ENCODE measurements at places on chromosomes 2 and 18.

DNA sequence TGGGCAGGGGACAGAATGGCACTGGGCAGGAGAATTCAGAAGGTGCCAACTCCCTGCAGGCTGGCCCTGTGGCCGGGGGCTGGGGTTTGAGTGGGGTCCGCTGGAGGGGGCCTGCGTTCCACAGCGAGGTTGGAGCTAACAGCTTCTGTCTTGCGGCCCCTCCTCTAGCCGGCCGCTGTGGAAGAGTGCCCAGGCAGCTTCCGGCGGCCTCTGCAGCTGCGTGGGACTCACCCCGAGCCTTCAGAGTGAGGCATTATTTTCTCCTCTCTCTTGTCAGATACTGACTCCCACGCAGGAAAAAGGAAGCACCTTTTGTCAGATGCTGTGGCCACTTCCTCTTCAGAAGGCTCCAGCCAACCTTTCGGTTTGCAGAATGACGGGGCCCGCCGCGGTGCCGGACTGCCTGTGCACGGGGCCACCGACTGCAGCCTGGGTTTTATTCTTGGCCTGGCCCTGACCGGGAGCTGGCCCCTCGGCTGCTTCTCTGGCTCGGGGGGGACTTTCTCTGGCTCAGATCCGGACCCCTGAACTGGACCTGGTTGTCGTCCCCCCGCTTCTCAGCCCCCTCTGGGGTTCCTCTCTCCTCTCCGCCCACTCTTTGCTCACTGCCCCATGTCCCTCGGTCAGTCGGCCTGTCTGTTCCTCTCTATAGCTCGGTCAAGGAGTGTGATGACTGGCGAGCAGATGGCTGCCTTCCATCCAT is 40.1 kb downstream of the ARHGAP25 start:
- no peak overlapping the region for H3K4me3 ChIP-seq
- no peak overlapping the region for H3K27ac ChIP-seq
- no peak for DNase-seq
- no peaks in the 10 kb centered on the region for H3K36me3 ChIP-seq
- H3K27me3 ChIP-seq: peaks cover 12% of the 10 kb centered on the region
- H3K4me1 ChIP-seq: peaks cover 6% of the 10 kb centered on the region

DNA sequence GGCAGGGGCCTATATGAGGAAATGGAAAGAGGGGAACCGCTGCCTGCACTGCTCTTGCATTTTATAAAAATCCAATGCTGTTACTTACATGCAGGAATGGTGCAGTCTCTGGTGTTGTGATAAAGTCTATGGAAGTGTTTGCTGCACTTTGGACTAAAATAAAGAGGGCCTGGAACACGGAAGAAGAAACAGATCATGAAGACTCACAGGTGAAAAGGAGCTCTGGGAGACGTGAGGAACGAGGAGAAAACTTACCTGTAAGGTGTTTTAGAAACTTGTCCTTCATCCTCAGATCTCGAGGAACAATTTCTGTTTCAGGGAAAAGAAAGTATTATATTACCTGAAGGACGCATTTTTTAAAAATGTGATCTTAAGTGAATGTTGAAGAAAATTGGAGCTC is 1.9 kb downstream of the ALKAL2 start:
- H3K4me1 ChIP-seq: peaks cover 9% of the 10 kb centered on the region
- H3K36me3 ChIP-seq: no peaks in the 10 kb centered on the region
- no peak overlapping the region for H3K4me3 ChIP-seq
- no peak for DNase-seq
- no peak overlapping the region for H3K27ac ChIP-seq

- H3K27me3 ChIP-seq: no peaks in the 10 kb centered on the region
- H3K4me3 ChIP-seq: peak overlapping the region; percentile 94
- peaks cover 5% of the 10 kb centered on the region for H3K36me3 ChIP-seq
Measured at GRCh38 chr2:177553176-177553884, 160.8 kb downstream of the AGPS start.

DNA sequence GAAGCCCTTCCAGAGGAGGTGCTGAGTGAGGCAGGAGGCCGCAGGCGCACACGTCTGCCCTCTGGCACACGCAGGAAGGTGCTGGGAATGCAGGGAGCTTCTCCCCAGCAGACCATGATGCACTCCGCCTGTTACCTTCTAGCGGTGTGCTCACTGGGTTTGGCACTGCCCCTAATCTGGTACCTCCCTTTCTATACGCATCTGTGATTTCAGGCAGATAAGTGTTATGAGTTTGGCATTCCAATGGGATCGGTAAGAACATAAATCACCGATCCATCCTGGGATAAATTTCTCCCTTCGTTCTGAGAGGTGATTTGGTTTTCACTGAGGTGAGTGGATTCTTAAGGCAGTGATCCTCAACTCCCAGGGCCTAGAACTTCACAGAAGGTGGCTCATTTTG is 34.6 kb downstream of the ODC1 start:
- no peak overlapping the region for H3K27ac ChIP-seq
- DNase-seq: no peak
- peaks cover 9% of the 10 kb centered on the region for H3K4me1 ChIP-seq
- H3K4me3 ChIP-seq: no peak overlapping the region
- H3K27me3 ChIP-seq: no peaks in the 10 kb centered on the region

GRCh38 chr2:129152514-129152913 is 827.0 kb upstream of the RAB6C start:
- H3K27me3 ChIP-seq: peaks cover 5% of the 10 kb centered on the region
- H3K27ac ChIP-seq: no peak overlapping the region
- no peak for DNase-seq
- peaks cover 3% of the 10 kb centered on the region for H3K36me3 ChIP-seq
- no peak overlapping the region for H3K4me3 ChIP-seq

DNA sequence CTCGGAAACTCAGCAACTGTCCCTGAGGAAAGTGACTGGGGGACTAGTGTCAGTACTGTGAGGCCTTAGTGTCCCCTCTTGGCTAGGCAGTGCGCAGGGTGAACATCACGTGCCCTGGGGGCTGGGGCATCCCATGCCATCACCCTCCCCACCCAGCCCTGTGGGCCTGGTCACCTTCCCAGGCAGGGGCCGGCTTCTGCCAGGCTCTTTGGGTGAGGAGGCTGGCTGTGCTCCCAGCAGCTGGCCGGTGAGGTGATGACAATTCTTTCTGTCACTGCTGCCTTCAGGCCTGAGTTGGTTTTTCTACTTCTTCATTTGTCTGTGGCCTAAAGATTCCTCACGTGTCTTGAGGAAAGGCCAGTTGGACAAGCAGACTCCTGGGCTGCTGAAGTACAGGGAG is 180.8 kb downstream of the KLHL29 start:
- H3K27ac ChIP-seq: no peak overlapping the region
- peaks cover 17% of the 10 kb centered on the region for H3K4me1 ChIP-seq
- DNase-seq: no peak
- peaks cover 3% of the 10 kb centered on the region for H3K27me3 ChIP-seq
- H3K4me3 ChIP-seq: no peak overlapping the region

DNA sequence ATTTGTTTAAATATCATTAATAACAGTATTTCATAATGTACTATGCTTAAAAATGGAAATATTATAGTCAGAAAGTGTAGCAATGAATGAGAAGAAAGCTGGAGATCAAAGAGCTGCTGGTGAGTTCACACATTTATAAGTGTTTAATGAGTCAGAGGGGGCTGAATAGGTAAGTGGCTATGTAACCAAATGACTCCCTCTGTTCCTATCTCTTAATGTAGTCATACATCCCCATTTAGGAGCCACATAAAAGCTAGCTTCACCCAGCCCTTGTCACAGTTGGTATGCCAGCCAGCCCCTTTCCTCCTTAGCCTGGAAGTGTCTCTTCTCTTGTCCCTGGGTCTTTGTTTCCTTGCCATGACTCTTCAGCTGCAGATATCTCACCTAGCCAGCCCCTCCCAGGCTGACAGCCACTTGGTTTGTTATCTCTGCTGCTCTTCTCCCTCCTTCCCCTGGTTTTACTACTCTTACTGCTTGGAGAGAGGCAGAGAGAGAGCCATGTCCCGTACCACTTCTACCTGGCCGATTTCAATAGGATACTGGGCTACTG is 438.6 kb upstream of the HNMT start:
- H3K27me3 ChIP-seq: no peaks in the 10 kb centered on the region
- no peak overlapping the region for H3K4me3 ChIP-seq
- no peak for DNase-seq
- no peak overlapping the region for H3K27ac ChIP-seq
- peaks cover 30% of the 10 kb centered on the region for H3K4me1 ChIP-seq

DNA sequence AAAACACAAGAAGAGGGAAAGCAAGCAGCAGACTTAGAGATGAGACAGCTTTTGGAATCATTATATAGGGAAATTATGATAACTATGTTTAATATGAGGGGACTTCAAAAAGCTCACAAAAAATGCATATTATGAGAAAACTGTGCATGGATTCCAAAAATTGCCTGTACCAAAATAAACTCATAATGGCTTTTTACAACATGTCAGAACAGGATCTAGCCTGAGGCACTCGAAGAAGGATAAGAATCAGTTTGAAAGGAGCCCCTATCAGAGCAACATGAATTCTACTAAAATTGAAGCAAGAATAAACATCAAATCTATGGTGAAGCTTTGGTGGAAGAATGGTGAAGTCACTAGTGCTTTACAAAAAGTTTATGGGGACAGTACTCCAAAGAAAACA is 187.4 kb downstream of the RDH14 start:
- H3K4me1 ChIP-seq: no peaks in the 10 kb centered on the region
- no peak overlapping the region for H3K27ac ChIP-seq
- DNase-seq: no peak
- H3K4me3 ChIP-seq: no peak overlapping the region
- H3K27me3 ChIP-seq: no peaks in the 10 kb centered on the region
- no peaks in the 10 kb centered on the region for H3K36me3 ChIP-seq

GRCh38 chr2:135378591-135378990 is 152.4 kb downstream of the ZRANB3 start:
- no peak for DNase-seq
- no peaks in the 10 kb centered on the region for H3K27me3 ChIP-seq
- no peaks in the 10 kb centered on the region for H3K4me1 ChIP-seq
- H3K27ac ChIP-seq: no peak overlapping the region

GRCh38 chr2:33214436-33214835 is 262.0 kb upstream of the RASGRP3 start:
- peaks cover 3% of the 10 kb centered on the region for H3K36me3 ChIP-seq
- no peak overlapping the region for H3K4me3 ChIP-seq
- peaks cover 16% of the 10 kb centered on the region for H3K4me1 ChIP-seq
- H3K27ac ChIP-seq: peak overlapping the region; percentile 42

- no peak overlapping the region for H3K27ac ChIP-seq
- H3K36me3 ChIP-seq: no peaks in the 10 kb centered on the region
- H3K4me1 ChIP-seq: peaks cover 12% of the 10 kb centered on the region
- no peak overlapping the region for H3K4me3 ChIP-seq
- peaks cover 3% of the 10 kb centered on the region for H3K27me3 ChIP-seq
- no peak for DNase-seq
Measured at GRCh38 chr2:69685321-69686048, 41.9 kb upstream of the AAK1 start.

- peaks cover 24% of the 10 kb centered on the region for H3K27me3 ChIP-seq
- no peak for DNase-seq
- H3K4me3 ChIP-seq: peak overlapping the region; percentile 94
- H3K4me1 ChIP-seq: peaks cover 26% of the 10 kb centered on the region
- H3K27ac ChIP-seq: no peak overlapping the region
Measured at GRCh38 chr2:166376873-166377272, 1.1 kb upstream of the SCN9A start.

DNA sequence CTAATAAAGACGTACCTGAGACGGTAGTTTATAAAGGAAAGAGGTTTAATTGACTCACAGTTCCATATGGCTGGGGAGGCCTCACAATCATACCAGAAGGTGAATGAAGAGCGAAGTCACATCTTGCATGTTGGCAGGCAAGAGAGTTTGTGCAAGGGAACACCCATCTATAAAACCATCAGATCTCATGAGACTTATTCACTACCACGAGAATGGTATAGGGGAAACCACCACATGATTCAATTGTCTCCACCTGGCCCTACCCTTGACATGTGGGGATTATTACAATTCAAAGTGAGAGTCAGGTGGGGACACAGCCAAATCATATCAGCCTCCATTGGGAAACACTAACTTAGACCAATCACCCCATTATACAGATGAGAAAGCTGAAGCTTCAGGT is 81.4 kb downstream of the SKA1 start:
- H3K27ac ChIP-seq: no peak overlapping the region
- DNase-seq: no peak
- peaks cover 18% of the 10 kb centered on the region for H3K4me1 ChIP-seq
- H3K4me3 ChIP-seq: no peak overlapping the region
- H3K36me3 ChIP-seq: no peaks in the 10 kb centered on the region
- no peaks in the 10 kb centered on the region for H3K27me3 ChIP-seq

- H3K27ac ChIP-seq: peak overlapping the region; percentile 74
- H3K27me3 ChIP-seq: peaks cover 20% of the 10 kb centered on the region
- H3K36me3 ChIP-seq: peaks cover 6% of the 10 kb centered on the region
Measured at GRCh38 chr2:240135706-240136012, 446 bp downstream of the COPS9 start.

GRCh38 chr2:150228936-150229335 is 258.5 kb downstream of the RND3 start:
- DNase-seq: no peak
- H3K4me3 ChIP-seq: no peak overlapping the region
- H3K36me3 ChIP-seq: no peaks in the 10 kb centered on the region
- peaks cover 3% of the 10 kb centered on the region for H3K27me3 ChIP-seq
- H3K4me1 ChIP-seq: peaks cover 38% of the 10 kb centered on the region
- peak overlapping the region; percentile 29 for H3K27ac ChIP-seq

DNA sequence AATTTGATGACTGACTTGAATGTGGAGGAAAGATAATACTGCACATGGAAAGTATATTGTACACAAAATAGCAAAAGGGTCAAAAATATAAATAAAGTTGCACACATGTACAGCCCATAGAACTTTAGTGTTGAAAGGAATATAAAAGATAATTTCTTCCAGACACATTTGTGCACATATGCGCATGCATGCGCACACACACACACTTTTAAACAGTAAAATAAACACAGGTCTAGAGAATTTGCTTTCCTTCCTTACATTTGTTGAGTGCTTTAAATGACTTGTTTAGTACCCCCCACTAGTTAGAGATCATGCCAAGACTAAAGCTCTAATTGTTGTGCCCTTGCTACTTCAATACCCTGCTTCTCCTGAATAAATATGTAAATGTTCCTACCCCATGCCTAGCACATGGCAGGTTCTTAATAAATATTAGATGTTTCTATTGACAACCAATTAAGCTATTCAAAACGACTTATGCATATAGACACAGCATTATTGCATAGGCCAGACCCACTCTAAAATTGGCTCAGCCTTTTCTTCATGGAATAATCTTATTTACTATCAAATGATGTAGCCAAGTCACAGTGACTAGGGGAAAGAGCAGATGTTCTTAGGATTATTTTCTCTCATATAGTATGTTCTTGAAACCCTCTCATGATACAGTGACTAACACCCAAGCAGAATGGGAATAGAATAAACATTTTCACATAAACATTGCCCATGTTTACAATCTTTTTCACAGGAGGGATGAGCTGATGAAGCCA is 165.5 kb upstream of the ACVR2A start:
- H3K36me3 ChIP-seq: no peaks in the 10 kb centered on the region
- H3K4me3 ChIP-seq: no peak overlapping the region
- no peaks in the 10 kb centered on the region for H3K4me1 ChIP-seq
- no peak overlapping the region for H3K27ac ChIP-seq
- H3K27me3 ChIP-seq: peaks cover 8% of the 10 kb centered on the region
- DNase-seq: no peak

- H3K27me3 ChIP-seq: no peaks in the 10 kb centered on the region
- no peak overlapping the region for H3K27ac ChIP-seq
- H3K36me3 ChIP-seq: no peaks in the 10 kb centered on the region
Measured at GRCh38 chr2:56510610-56511009, 326.8 kb downstream of the CCDC85A start.

Measured in progenitor cell of endocrine pancreas (in vitro differentiated cells).